ENCODE measurements at places on chromosomes 2 and 18. TPM values are rescaled to one million over a fixed set of nuclear protein-coding genes. Genes with fewer than 3 reads are reported as not detected.
A peak's percentile ranks its signal among the peaks of the same experiment; 100 is the strongest.

DNA sequence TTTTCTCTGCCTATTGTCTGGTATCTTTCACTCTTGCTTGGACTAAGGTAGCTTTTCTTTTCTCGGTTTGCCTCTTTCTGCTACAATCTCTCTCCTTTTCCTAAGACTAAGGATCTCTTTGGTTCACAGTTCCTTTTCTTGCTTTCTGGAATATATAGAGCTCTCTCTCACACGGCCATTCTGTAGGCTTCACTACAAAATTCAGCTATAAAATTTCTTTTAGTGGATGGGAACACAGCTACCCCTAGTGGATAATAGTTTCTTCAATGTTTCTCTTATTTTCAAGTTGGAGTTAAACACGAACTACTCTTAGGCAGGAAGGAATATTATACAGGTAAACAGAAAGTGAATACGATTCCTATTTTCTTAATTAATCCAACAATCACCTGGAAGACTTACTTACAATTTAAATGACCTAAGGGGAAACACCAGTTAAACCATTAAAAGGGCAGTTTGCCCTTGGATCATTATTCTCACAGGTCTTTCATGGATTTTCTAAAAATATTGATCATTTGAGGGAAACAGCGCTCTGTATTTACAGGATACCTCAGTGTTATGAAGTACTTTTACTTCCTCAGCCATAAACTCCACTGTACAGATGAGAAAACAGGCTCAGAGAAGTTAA is 140.5 kb downstream of the LRP2 start:
- no peaks in the 10 kb centered on the region for H3K4me1 ChIP-seq
- no peaks in the 10 kb centered on the region for H3K27me3 ChIP-seq
- no peak overlapping the region for H3K27ac ChIP-seq
- H3K4me3 ChIP-seq, result no peak overlapping the region
- H3K36me3 ChIP-seq, result no peaks in the 10 kb centered on the region
- DNase-seq, result no peak

GRCh38 chr2:174888646-174889271 is 116.4 kb downstream of the CHN1 start:
- H3K27me3 ChIP-seq, result no peaks in the 10 kb centered on the region
- no peak overlapping the region for H3K27ac ChIP-seq
- H3K4me3 ChIP-seq, result no peak overlapping the region

DNA sequence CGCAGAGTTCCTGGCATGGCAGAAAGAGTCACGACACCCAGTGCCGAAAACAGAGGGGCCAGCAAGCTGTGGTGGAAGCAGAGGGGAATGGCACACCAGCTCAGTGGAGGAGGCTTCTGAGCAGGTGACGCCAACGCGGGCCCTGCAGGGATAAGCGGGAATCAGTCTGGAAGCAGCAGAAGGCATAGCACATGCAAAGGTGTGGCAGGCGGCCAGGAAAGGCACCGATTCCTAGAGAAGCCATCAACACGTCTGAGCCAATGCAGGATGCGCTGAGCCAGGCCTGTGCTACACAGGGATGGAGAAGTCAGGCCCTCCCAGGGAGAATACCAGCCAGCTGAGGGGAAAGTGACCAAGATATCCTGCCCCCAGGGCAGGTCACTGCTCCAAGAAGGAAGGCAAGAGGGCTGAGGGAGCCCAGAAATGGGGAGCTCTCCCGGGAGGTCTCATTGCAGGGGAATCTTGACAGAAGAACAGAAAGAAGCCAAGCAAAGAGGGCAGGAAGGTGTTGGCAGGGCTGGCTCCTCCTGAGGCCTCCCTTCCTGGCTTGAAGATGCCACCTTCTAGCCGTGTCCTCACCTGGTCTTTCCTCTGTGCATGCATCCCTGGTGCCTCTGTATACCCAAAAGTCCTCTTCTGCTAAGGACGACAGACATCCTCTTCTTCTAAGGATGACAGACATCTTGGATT is 16.3 kb downstream of the TEX51 start:
- H3K36me3 ChIP-seq, result no peaks in the 10 kb centered on the region
- peak; percentile 84 for DNase-seq
- H3K4me3 ChIP-seq, result no peak overlapping the region
- no peaks in the 10 kb centered on the region for H3K27me3 ChIP-seq
- no peaks in the 10 kb centered on the region for H3K4me1 ChIP-seq

- no peak for DNase-seq
- H3K27me3 ChIP-seq, result peaks cover 13% of the 10 kb centered on the region
- peaks cover 3% of the 10 kb centered on the region for H3K36me3 ChIP-seq
- peaks cover 6% of the 10 kb centered on the region for H3K4me1 ChIP-seq
These were observed 4.5 kb upstream of the XRCC5 start for GRCh38 chr2:216104691-216105090.

DNA sequence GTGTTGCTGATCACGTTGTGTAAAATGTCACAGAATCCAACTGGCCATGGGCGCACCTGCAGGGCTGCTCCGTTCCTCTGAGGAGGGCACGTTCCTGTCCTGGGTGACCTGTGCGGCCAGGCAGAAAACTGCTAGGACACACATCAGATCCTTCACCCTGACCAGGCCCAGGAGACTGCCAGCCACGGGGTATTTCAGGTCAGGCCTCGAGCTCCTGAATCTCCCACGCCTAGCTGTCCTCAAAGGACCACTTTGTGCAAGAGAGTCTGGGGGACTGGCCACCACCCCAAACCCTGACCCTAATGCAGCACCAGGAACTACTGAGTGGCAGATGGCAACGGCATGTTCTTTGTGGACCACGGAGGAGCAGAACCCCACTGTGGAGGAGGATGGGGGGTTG is 11.1 kb downstream of the PRLH start:
- H3K4me3 ChIP-seq, result no peak overlapping the region
- no peaks in the 10 kb centered on the region for H3K27me3 ChIP-seq
- DNase-seq, result no peak
- no peak overlapping the region for H3K27ac ChIP-seq
- H3K4me1 ChIP-seq, result peaks cover 17% of the 10 kb centered on the region

DNA sequence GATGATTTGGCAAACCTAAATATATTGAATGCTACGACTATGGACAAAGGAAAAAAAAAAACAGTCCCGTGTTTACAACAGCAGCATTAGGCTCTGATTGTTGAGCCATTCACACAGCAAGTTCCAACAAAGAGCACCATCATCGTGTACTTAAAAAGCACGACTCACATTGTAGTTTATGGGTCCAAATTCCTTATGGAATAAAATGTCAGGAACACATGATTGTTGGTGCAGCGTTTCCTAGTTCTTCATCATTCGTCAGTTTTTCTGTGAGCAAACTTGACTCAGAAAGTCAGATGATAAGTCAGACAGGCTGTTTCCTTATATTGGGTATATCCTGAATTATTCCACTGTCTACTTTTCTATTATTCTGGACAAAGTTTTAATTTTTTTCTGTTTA is 10.0 kb upstream of the KIDINS220 start:
- H3K4me3 ChIP-seq, result no peak overlapping the region
- no peak for DNase-seq
- H3K4me1 ChIP-seq, result no peaks in the 10 kb centered on the region
- H3K36me3 ChIP-seq, result no peaks in the 10 kb centered on the region
- no peak overlapping the region for H3K27ac ChIP-seq

DNA sequence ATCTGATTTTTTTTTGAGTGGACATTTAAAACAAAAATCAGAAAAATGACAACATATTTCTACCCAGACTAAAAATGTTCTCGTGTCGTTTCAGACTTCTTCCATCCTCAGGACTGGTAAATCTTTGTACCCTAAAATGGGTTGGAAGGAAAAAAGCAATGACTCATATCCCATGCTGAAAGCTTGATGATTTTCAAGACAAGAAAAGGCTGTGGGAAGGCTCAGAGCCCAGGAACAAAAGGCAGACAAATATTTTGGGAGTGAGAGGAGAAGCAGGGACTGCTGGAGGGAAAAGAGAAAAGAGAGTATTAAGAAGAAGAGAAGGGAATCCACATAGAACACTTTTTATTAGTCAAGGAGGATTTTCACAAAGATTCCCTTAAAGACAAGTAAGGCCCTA is 77.1 kb upstream of the CTAGE1 start:
- no peak for DNase-seq
- no peaks in the 10 kb centered on the region for H3K27me3 ChIP-seq
- H3K4me1 ChIP-seq, result no peaks in the 10 kb centered on the region
- H3K36me3 ChIP-seq, result no peaks in the 10 kb centered on the region
- H3K27ac ChIP-seq, result peak overlapping the region; percentile 50

GRCh38 chr2:216607277-216607560 is 26.0 kb upstream of the IGFBP2 start:
- no peak for DNase-seq
- no peak overlapping the region for H3K27ac ChIP-seq
- no peak overlapping the region for H3K4me3 ChIP-seq

- peak overlapping the region; percentile 62 for H3K4me3 ChIP-seq
- H3K36me3 ChIP-seq, result no peaks in the 10 kb centered on the region
- DNase-seq, result peak; percentile 89
- H3K27ac ChIP-seq, result no peak overlapping the region
- H3K27me3 ChIP-seq, result peaks cover 22% of the 10 kb centered on the region
These were observed 4.4 kb upstream of the NEU4 start for GRCh38 chr2:241804326-241805229.

Gene SERTAD2
- total RNA-seq, result 13.3 TPM

DNA sequence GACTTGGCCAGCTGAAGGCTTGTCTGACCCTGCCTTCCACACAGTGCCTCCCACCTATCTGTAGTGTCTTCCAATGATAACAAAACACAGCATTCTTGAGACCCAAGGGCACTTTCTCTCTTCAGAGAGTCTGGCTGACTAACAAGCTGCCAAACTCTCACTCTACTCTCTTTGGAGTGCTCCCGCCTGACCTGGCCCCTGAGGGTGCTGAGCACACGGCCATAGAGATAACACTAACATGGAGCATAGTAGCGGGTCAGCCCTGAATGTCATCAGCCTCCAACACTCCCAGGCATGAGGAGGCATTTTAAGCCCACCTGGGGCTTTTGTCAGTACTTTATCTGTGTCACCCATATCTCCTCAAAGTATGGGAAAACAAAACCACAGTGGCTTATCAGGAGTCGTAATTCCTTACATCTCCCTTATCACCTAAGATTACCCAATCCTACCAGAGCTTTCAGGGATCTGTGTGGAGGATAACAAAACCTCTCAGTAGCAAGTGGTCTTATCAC is 160.3 kb upstream of the TCF4 start:
- no peak for DNase-seq
- no peak overlapping the region for H3K4me3 ChIP-seq
- H3K4me1 ChIP-seq, result no peaks in the 10 kb centered on the region
